ENCODE measurements at places on chromosomes 4 and X.
A peak's percentile ranks its signal among the peaks of the same experiment; 100 is the strongest.

GRCh38 chrX:93985344-93986307 lies 311.6 kb downstream of the FAM133A start:
- no peak for DNase-seq

- no peak for DNase-seq
These were observed 19.9 kb upstream of the TXK start for GRCh38 chr4:48153791-48154550.

DNA sequence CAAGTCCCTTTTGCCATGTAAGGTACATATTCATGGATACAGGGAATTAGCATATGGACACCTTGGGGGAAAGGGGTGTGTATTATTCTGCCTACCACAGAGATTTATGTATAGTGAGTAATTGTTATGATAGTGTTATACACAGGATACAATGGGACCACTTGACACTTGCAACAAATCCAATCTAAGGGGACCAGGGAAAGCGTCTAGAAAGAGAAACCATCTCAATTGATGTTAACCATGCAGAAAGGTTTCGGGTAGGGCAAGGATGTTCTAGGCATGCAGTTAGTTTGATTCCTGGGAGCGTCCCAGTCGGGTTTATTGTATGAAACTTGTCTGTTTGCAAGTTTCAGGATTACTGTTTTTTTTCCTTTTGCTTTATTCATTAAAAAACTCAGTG lies 34.2 kb downstream of the MMRN1 start:
- DNase-seq, result no peak

DNA sequence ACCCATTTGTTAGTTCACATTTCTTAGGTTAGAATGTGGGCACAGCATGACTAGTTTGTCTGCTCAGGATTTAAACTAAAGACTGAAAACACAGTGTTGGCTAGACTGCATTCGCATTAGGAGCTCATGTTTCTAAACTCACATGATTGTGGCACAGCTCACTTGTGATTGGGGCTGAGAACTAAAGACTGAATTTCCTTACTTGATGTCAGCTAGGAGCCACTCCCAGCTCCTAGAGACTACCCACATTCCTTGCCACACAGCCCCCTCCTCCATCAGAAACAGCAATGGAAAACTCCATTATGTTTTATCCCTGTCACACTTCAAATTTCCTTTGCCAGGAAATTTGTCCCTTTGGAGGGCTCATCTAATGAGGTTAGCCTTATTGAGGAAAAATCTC lies 170.2 kb upstream of the NUDT6 start:
- no peak for DNase-seq

DNA sequence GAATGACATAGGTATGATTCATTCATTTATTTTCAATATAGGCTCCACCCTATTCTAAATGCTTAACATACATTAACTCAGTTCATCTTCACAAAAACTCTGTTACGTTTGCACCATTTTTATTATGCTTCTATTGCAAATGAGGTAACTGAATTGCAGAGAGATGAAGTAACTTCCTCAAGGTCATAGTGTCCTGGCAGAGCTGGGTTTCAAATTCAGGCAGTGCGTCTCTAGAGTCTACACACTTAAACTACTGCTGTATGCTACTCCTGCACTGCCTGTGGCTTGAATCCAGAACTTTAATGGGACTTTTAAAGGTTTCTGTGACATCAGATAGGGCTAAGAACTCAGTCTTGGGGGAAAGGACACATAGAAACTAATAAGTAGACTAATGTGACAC lies 413.4 kb downstream of the UBE2NL start:
- no peak for DNase-seq

DNA sequence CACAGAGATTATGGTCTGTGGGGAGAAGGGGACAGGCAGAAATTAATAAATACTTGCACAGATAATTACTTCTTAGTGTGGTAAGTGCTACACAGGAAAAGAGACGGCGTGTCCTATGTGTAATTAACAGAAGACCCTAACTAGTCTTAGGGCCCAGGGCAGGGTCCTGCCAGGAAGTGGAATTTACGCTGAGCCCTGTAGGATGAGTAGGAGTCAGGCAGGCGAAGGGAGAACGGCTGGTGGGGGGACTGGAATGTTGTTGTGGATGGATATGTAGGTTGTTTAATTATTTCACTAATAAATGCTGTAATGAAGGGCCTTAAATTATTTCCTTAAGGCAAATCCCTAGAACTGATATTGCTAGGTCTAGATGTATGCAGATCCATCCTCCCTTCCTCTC lies 26.7 kb upstream of the MFAP3L start:
- DNase-seq, result no peak

DNA sequence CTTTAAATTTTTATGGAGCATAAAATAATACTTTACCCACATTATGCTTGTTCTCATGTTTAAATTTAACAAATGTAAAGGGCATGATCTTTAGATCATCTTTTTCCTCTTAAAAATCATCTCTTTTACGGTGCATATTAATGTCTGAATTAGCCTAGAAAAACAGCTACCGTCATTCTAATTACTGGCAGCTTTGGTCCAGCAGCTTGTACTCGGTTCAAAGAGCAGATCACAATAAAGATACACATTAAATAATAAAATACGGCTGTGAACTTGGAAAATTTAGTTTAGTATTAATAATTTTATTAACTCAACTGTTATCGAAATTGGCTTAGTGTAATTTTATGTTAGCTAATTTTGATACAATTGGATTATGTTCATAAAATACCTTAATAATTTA lies 19.1 kb downstream of the CCSER1 start:
- DNase-seq, result no peak

GRCh38 chr4:3266076-3266475 lies 17.1 kb downstream of the MSANTD1 start:
- DNase-seq, result no peak

DNA sequence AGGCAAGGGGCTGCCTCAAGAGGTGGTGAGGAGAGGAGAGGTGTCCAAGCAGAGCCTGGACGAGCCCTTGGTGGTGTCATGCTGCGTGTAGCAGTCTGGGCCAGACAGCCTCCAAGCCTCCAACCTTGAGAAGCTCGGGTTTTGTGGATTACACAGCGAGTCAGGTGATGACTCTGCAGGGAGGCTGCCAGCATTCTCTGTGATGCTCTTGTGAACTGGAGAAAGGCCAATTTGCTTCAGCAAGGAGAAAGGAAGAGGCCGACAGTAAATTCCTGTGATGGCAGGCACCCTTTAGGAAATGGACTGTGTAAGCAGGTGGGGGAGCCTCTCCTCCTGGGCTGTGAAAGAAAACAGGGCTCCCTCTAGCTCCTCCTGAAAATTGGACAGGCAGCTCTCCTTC lies 36.0 kb upstream of the CD99L2 start:
- no peak for DNase-seq

- no peak for DNase-seq
These were observed 94.1 kb upstream of the GALNT7 start for GRCh38 chr4:173074501-173074946.

- peak; percentile 75 for DNase-seq
These were observed 38.8 kb upstream of the STIM2 start for GRCh38 chr4:26821677-26822503.

DNA sequence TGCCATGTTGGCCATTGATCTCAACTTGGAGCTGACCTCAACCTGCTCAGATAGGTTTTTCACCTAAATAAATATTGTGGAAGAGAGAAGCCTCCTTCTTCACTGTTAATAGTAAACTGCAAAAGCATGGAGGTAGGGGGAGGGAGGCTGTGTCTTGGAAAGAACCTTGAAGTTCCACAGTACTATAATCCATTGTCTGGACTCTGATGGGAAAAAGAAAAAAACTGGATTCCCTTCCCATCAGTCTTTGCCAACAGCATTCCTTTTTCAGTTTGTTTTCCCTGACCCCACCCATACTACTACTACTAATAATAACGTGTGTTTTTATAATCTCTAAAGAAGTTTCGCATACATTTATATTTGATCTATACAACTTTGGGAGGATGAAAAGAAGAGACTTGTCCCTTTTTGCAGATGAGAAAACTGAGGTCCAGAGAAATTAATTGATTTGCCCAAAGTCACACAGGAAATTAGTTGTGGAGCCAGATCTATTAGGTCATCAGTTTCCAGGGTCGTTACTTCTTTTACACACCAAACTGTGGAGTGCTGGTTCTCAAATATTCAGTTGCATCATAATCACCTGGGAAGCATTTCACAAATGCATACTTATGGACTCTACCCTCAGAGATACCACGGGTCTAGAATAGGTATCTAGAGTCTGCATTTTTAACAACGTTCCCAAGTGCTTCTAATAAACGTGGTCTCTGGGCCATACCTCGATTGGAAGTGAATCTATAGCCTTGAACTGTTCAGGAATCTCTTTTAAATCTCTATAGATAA lies 59.1 kb downstream of the LUZP4 start:
- no peak for DNase-seq

DNA sequence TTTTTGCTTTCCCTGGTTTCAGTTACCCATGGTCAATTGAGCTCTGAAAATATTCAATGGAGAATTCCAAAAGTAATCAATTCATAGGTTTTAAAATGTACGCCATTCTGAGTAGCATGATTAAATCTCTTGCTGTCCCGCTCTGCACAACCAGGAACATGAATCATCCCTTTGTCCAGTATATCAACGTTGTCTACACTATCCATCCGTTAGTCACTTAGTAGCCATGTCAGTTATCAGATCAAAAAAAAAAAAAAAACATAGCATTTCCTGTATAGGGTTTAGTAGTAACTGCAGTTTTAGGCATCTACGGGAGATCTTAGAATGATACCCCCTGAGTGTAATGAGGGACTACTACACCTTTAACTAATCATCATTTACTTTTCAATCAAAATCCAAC lies 15.1 kb downstream of the LAMP2 start:
- DNase-seq, result no peak

GRCh38 chr4:43990963-43991362 lies 457.6 kb downstream of the KCTD8 start:
- no peak for DNase-seq

- peak; percentile 12 for DNase-seq
These were observed 119.2 kb downstream of the IRF2 start for GRCh38 chr4:184355111-184355604.

DNA sequence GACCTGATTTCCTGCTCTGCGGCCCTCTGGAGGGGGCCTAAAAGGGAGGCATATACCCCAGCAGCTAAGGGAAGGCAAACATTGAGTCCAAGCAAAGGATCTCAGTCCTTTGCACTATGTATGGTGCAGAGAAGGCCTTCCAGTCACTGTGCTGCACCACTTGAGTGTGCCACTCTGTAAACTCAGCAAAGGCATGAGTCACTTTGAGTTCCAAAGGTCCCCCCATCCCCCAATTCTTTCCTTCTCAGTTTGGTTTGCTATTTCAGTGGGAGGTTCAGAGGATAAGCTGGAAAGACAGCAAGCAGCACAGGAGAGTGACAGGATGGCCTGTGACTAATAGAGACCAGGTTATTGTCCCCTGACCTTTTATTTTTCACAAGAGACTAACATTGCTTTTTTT lies 131.3 kb downstream of the FHDC1 start:
- peak; percentile 83 for DNase-seq

DNA sequence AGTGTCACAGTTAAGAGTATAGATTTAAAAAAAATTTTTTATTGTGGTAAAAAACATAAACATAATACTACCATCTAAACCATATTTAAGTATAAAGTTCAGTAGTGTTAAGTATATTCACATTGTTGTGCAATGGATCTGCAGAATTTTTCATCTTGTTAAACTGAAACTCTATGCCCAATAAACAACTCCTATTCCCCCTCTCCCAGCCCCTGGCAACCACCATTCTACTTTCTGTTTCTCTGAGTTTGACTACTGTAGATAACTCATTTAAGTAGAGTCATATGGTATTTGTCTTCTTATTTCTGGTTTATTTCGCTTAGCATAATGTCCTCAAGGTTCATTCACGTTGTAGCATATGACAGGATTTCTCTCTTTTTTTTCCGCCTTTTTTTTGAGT lies 112.4 kb downstream of the PTTG2 start:
- DNase-seq, result no peak

DNA sequence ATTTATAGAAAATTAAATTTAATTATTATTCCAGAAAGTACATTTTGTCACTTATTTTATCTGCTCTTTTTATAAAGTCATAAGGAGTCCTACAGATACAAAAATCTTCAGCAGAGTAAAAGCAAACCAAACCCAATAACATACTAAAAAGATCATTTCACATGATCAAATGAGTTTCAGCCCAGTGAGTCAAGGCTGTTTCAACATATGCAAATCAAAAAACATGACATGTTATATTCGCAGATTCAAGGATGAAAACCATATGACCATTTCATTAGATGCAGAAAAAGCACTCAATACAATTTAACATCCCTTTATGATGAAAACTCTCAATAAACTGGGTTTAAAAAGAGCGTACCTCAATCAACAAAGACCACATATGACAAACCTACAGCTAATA lies 214.3 kb downstream of the FAT4 start:
- DNase-seq, result no peak

- DNase-seq, result no peak
These were observed 57.8 kb upstream of the HELT start for GRCh38 chr4:184960505-184960971.

- no peak for DNase-seq
These were observed 64.4 kb downstream of the HAUS3 start for GRCh38 chr4:2177443-2178093.

DNA sequence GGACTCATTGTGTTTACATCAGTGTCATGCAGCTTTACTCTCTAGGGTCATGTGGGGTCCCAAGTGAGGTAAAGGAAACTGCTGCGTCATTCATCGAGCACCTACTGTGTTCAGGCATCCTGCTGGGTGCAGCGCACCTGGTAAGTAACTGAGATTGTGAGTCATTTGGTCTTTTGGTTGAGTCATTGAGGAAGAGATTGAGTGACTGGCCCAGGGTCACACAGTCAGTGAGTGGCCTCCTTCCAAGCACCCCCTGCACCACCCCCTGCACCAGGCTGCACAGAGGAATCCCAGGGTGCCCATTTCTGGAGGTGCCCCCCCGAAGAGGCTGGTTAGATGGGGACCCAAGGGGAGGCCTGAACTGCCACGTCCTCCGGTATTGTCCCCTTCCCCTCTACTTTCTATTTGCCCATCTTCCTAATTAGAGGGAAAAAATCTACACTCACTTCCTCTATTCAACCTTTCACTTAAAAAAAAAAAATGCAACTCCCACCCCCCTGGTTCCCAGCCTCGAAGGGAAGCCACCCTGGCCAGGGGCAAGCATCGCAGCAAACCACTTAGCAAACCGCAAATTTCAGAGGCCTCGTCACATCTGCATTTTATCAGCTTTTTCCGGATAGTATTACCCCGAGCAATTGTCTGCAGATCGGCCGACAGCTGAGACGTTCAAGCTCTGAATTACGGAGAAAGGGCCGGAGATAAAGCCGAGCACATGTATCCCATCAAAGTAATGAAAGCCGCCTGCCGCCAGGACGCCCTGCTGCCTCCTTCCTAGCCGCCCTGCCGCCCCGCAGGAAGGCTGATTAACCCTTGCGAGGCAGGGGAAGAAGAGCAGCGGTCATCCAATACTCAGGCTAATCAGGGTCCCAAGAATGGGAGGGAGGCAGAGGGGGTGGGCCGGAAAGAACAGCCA lies 96.3 kb upstream of the MSX1 start:
- no peak for DNase-seq

DNA sequence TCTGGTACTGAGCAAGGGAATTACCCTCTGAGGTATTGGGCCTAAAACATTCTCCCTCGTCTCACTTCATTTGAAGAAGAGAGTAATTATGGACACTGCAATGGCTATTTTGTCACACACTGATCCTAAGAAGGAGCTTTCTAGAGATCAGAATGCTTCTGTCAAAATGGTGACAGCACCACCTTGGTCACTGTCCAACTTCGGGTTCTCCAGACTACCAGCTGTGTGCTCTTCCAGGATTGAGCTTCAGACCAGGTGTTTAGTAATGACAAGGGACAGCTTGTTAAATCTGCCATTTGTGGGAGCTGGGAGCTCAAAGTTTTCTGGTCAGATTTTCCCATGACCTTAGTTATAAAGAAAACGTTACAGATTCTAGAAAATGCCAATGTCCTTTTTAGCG lies 105.4 kb downstream of the POLA1 start:
- no peak for DNase-seq

GRCh38 chr4:74777531-74777930 lies 16.8 kb downstream of the BTC start:
- DNase-seq, result no peak

Measured in HT-29 (cell line).